ENCODE measurements at places on chromosomes 13 and 19.

DNA sequence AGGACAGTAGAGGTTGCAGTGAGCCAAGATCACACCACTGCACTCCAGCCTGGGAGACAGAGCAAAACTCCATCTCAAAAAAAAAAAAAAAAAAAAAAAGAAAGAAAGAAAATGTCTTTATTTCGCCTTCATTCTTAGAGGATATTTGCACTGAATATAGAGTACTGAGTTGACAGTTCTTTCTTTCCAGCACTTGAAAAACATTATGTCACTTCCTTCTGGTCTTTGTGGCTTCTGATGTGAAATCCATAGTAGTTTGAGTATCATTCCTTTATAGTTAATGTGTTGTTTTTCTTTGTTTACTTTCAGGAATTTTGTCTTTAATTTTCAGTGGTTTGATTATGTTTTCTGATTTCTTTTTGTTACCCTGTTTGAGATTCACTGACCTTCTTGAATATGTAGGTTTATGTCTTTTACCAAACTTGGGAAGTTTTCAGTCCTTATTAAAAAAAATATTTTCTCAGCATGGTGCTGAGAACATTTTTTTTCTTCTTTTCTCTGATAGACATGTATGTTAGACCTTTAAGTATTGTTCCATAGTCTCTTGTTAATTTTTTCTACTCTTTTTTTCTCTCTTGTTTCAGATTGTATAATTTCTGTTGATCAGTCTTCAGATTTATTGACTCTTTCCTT lies 50.1 kb downstream of the PCCA start:
- DNase-seq = no peak

- DNase-seq = no peak
These were observed 42.8 kb downstream of the GAS6 start for GRCh38 chr13:113820813-113821651.

DNA sequence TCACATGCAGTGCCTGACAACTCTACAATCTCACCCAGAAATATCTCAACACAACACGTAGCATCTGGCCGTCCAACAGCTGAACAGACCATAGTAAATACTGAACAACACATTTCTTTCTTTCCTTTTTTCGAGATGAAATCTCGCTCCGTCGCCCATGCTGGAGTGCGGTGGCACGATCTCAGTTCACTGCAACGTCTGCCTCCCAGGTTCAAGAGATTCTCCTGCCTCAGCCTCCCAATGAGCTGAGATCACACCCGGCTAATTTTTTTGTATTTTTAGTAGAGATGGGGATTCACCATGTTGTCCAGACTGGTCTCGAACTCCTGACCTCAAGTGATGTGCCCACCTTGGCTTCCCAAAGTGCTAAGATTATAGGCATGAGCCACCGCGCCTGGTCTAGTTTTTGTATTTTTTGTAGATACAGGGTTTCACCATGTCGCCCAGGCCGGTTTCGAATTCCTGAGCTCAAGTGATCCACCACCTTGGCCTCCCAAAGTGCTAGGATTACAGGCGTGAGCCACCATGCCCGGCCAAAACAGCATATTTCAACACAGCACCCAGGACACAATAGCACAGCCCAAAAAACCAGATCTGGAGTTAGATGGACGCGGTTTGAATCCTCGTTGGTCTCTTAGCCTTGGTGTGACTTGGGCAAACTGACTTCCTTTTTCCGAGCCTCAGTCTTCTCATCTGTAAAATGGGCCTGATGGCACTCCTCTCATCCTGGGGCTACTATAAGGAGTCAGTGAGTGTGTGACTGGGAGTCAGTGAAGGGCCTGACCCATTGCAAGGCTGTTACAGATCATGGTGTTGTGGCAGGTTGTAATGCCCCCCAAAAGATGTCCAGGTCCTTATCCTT lies 22.6 kb downstream of the CYP2A6 start:
- no peak for DNase-seq

DNA sequence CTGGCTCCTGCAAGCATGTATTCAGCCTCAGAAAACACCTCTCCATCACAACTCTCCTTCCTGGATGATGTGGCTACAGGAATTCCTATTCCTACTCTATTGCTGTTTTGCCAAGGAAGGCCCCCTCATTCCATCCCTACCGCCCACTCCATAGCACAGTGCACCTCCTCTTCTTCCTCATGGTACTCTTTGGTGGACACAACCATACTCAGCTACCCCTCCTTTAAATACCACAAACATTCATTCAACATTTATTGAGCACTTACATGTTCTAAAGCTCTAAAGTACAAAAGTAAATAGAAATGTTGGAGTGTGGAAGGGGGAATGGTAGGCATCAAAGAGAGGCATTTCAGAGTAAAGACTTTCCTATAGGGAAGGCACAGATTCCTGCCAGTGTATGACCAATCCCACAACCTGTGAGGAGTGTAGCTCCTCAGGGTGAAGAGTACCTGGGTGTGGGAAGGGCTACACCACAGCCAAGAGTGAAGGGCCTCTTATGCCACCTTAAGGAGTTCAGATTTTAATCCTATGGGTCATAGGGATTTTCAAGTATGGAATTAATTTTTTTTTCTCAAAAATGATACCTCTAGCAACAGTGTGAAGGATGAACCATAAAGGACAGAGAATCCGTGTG lies 42.5 kb downstream of the STARD13 start:
- DNase-seq = no peak

GRCh38 chr13:48530833-48531232 lies 2.0 kb downstream of the RCBTB2 start:
- no peak for DNase-seq

DNA sequence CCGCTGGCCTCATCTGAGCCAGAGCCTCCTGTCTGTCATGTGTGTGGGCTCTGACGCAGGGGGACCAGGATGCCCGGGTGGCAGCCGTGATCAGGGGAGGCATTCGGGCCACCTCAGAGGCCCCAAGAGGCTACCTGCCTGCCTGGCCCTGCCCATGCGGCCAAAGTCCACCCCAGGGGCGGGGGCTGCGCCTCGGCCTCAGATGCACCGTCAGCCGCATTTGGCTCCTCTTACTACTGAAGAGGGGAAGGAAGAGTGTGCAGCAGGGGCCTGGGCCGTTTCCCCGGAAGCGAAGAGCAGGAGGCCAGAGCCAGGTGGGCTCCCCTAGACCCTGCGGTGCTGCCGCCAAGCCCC lies 34.0 kb downstream of the C13orf46 start:
- no peak for DNase-seq

GRCh38 chr19:3504735-3505134 lies 1.4 kb upstream of the FZR1 start:
- no peak for DNase-seq

- DNase-seq = no peak
These were observed 204.2 kb downstream of the TSHZ3 start for GRCh38 chr19:31145007-31145406.

- DNase-seq = peak; percentile 85
These were observed 60.9 kb downstream of the WDFY2 start for GRCh38 chr13:51645154-51645650.

GRCh38 chr19:44553478-44554171 lies 24.1 kb upstream of the CEACAM20 start:
- no peak for DNase-seq

DNA sequence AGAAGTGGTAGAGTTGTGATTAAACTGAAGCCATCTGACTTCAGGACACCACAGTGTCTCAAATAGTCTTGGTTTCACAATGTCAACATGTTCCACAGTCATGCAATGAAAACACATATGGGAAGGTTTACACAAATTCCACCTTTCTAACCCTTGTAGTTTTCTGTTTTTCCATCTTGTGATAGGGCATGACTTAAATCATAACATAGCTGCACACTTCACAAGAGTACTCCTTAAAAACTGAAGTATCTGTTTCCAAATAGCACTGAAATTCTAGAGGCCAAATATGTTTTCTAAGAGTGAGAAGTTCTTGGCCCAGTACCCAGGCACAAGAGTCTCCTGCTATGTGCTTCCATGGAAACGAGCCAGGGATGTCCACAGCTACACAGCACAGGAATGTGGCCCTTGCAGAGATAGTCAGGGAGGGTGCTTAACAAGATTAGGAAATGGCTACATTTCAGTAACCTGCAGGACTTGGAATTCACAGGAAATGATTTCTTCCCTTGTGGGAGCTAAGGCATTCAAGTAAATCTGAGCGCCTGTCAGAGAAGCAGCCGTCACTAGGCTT lies 269.1 kb downstream of the NDFIP2 start:
- no peak for DNase-seq

- DNase-seq = no peak
These were observed 316.3 kb upstream of the KLF12 start for GRCh38 chr13:74450525-74450845.

GRCh38 chr19:1634242-1634937 lies 18.0 kb downstream of the TCF3 start:
- no peak for DNase-seq

DNA sequence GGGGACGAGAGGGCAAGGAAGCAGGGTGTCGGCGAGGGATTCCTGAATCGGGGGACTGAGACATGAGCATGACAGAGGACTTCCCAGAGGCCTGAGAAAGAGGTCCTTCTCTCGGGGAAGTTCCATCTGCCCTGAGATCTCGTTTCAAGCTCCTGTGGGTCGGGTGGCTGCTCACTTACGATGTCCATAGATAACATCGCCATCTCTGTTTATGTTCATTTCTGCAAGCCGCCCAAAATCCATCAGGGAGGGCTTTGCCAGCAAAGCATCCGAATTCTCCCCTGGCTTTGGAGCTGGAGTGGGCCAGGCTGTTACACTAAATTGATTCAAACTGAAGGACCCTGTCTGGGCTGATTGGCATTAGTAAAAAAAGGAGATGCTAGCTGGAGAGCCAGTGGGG lies 5.9 kb downstream of the DMKN start:
- DNase-seq = no peak

- no peak for DNase-seq
These were observed 4.5 kb upstream of the EPSTI1 start for GRCh38 chr13:42996584-42996983.

- DNase-seq = no peak
These were observed 885.2 kb upstream of the SLITRK6 start for GRCh38 chr13:86684402-86684801.

DNA sequence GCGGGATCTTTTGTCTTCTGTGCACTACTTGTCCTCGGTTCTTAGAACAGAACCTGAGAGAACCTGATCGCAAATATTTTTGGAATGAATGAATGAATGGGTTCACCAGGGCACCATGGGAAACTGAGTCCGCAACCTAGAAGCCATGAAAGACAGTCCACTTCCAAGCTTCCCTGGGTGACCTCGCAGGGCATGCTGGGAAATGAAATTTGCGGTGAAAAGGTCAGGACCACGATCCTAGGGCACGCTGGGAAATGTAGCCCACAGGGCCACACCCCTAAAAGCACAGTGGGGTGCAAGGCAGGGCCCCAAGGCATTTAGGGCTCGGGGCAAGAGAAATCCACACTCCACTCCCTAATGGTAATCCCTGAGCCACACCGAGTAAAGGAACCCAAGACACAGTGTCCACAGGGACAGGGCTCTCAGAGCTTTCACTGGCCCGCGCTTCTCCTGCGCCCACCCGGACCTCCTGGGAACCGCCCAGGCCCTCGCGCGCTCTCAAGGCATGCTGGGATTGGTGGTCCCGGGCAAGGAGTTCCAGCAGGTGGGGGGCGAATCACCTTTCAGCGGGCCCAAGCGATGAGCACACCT lies 1.1 kb upstream of the PPP1R12C start:
- DNase-seq = no peak

GRCh38 chr19:29952177-29952576 lies 10.1 kb downstream of the URI1 start:
- DNase-seq = no peak

- no peak for DNase-seq
These were observed 154.9 kb upstream of the KLF12 start for GRCh38 chr13:74289107-74289506.

- no peak for DNase-seq
These were observed at the start of gene KHSRP for GRCh38 chr19:6424195-6424938. KHSRP (minus strand) TSS chr19:6424811; CDS start chr19:6424701, 110 bp downstream.

Measured in central memory CD4-positive, alpha-beta T cell (primary cell).